Neural crest cell (in vitro differentiated cells): ENCODE measurements at places on chromosomes 4 and X. TPM values are rescaled to one million over a fixed set of nuclear protein-coding genes. Genes with fewer than 3 reads are reported as not detected.

DNA sequence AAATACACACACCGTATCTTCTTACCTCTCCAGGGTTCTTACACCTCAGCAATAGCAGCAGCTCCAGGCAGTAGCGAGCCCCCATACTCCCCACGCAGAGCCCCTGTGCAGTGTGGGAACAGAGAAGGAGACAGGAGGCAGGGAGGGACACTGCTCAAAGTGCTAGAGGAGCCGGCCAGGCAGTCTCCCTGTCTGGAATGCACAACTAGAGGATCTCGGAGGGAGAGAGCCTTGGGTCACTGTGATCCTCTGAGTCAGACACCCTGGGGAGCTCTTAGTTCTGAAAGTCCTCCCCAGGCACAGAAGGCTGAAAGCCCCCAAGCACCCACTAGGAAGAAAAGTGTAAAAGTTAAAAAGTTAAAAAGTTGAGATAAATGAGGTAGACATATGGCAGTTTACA, 16.0 kb downstream of the AMELX start:
- no peak for DNase-seq

DNA sequence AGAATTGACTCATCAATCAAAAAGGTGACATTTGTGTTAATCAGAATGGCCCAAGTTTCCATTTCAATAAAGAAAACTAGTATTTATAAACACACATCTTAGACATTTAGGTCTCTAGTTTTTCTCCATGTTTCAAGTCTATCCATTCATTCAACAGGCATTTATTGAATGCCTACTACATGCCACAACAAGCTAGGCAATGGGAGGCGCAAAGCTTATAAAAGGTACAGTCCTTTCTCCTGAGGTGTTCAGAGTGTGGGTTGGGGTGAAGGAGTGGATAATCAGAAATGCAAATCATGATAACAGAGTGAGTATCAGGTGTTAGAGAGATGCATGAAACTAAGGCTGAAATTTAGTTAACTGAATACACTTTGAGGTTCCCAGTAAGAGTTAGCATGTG, 78.0 kb downstream of the HCCS start:
- no peak for DNase-seq

DNA sequence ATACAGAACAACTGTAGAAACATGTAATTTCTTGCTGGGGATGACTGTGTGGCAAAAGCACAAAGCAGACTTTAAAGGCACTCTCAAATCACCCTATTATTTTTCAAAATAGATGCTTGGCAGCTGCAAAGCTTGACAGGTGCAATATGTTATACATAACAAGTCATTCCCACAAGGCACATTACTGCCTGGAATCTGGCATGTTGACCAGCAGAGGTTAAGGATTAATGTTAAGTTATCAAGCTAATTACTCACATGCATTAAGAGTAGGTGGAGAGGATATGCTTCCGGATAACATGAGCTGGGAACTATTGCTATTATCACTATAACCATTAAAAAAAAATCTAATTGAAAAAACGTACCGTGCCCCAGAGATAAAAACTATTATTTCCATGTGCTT, 17.8 kb downstream of the ANOS1 start:
- DNase-seq = no peak

DNA sequence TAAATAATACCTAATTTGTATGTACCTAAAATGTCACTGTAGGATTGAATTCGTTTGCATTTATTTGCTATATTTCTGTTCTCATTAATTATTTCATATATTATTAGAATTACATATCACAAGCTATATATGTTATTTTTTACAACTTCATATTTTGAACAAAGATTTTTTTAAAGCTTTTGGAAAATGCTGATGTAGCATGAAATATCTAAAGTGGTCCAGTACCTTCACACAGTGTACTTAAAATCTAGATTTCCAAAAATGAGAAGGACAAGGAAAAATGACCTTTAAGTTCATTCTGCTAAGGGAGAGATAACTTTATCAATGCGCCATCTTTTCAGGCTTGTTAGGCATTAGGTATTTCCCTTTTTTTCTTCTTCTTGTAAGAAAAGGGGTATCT, 71.8 kb downstream of the LARP7 start:
- DNase-seq = no peak

Gene TMPRSS11B
- not detected in 2 replicates for total RNA-seq

GRCh38 chr4:2007804-2008670, 737 bp downstream of the NELFA start:
- no peak for DNase-seq

GRCh38 chrX:69808375-69808774, 192.5 kb downstream of the EDA start:
- DNase-seq = no peak

- no peak for DNase-seq
These were observed 1.2 kb downstream of the SLAIN2 start for GRCh38 chr4:48342606-48342880.

Gene PWWP3B
- total RNA-seq = 1.0 and 1.1 TPM in 2 replicates

Gene TLR1
- not detected in 2 replicates for total RNA-seq

- no peak for DNase-seq
These were observed 56.6 kb upstream of the PACRGL start for GRCh38 chr4:20643631-20644030.

Gene KCTD8
- total RNA-seq = not detected in 2 replicates

Gene TADA2B
- total RNA-seq = 18.6 and 19.2 TPM in 2 replicates

DNA sequence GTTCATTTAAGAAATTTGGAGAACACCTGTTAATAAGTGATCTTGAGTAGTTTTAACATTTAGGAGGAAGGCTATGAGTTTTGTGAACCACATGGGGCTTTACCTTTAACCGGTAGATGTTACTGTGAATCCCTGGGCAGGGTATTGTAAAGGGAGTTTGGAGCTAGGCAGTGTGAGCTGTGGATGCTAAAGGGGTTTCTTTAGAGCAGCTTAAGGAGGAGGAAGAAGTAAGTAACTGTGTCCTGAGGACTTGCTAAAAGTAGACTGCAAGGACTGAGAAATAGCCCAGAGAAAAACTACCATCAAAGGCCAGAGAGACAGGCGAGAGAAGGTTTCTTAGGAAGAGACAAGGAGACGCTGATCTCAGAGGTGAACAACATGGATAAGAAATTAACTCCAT, 5.6 kb downstream of the RHOH start:
- no peak for DNase-seq

Gene PGAM4
- total RNA-seq = not detected in 2 replicates

Gene SATL1
- 0.18 and 0.21 TPM in 2 replicates for total RNA-seq

DNA sequence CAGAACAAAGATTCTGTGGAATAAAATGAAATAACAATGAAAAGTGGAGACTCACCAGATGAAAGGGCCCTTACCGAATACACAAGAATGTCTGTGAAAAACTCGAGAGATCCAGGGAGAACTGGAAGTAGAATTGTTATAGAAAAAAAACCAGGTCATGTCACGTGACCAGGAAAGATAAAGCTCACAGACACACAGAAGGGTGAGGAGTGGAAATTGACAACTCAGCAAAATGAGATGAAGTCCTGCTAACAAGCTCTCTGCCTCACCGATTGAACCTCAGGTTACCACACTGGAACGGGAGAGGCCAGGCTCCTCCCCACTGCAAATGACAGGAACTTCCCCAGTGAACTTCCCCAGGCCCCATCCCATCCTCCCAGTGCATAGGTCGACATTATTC, 1618.0 kb upstream of the PCDH10 start:
- DNase-seq = no peak

Gene BEX2
- total RNA-seq = 19.2 and 21.4 TPM in 2 replicates

Gene RBBP7
- total RNA-seq = 325 and 368 TPM in 2 replicates

DNA sequence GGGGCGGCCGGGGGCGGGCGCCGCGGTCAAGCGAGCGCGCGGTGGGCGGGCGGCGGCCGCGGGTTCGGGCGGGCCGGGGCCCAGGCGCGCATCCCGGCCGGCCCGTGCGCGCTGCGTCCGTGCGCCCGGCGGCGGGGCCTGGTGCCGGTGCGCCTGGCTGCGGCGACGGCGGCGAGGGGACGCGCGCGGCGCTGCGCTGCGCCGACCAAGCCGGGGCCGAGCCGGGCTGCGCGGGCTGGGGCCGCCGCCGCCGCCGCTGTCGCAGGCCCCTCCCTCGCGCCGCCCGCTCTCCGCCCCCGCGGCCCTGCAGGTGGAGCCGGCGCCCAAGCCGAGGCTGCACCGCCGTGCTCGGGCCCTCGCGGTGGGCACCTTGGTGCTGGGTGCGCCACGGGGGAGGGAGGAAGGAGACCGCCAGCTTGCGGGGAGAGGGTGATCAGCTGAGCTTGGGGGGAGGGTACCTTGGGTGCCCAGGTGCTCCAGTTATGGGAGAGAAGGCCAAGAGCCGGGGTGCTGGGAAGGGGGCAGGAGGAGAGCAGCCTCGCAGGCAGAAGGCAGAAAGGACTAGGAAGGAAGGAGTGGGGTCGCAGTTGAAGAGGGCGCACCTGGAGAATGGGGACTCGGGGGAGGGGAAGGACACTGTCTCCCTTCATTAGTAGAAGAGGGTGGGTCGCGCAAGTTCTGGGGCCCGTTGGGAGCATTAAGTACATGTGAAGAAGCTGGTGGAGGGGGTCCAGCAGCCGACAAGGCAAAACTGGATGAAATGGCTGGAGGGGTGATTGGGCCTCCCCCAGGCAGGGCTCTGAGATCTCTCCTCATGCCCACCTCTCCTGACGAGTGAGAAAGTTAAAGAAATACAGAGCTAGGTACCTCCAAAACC, at the start of gene PPP2R2C:
TSS of gene PPP2R2C (minus strand) at position 228 of the 877 bp plus-strand sequence. CDS start 385 bp downstream, outside the sequence.
- DNase-seq = no peak
